ENCODE measurements at places on chromosomes 11 and 22.

DNA sequence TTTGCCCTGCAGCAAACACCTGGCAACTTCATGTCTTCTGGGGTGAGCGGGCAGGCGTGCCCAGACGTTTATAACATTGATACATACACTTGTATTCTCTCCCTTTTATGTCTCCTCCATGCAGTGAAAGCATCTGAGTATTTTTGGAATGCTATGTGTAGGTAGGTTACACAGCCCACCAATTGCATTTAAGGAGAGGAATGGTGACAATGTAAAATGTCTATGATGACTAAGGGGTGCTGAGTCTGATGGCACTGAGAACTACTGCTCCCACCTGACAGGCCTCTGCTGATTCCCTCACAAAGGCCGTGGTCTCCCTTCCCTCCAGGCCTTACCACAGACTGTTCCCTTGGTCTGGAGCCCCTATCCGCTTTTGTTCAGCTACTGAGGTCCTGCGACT, 22.9 kb upstream of the RASL10A start:
- no peak for DNase-seq

- DNase-seq: no peak
Observed at GRCh38 chr11:111177037-111177871, 68.3 kb upstream of the POU2AF2 start.

DNA sequence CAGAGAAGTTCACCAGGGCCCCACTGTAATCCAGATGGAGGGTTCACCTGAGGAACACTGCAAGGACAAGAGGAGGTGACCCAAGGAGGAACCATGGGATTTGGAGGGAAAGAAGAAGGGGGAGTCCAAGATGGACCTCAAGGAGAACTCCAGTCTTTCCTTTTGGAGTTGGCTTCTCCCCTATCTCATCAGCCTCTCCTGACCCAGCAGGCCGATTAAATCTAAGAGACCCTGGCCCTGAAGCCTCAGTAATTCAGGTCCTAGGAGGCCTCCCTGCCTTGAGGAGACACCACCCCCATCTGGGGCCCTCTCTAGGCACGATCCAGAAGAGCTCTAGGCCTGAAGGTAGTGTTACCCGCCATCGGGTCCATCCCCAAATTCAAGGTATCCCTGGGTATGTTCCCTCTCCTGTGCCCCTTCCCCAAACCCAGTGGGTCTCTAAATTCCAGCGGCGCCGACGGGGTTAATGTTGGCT, 15.1 kb upstream of the DGKZ start:
- DNase-seq: no peak

- DNase-seq: no peak
Observed at GRCh38 chr11:19395050-19395449, 154.3 kb upstream of the E2F8 start.

DNA sequence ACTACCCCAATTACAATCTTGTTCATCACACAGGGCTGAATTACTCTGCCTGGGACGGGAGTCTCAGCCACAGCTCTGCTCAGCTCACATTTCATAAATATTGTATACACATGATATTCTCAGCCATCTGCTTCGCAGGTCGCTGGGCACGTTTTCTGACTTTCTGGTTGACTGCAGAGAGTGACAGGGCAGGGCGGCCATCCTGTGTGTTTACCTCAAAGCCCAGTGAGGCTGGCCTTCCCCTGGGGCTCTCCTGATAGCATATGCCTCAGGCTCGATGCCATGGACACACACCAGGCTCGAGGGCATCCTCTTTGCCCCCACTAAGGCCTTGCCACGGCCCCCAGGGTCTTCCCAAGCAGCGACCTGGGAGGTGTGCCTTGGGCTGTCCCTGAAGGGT, 345.0 kb downstream of the CADM1 start:
- DNase-seq: no peak

GRCh38 chr11:67644472-67645418, 5.2 kb upstream of the TBX10 start:
- no peak for DNase-seq

GRCh38 chr11:122872046-122872445, 10.5 kb upstream of the JHY start:
- no peak for DNase-seq

DNA sequence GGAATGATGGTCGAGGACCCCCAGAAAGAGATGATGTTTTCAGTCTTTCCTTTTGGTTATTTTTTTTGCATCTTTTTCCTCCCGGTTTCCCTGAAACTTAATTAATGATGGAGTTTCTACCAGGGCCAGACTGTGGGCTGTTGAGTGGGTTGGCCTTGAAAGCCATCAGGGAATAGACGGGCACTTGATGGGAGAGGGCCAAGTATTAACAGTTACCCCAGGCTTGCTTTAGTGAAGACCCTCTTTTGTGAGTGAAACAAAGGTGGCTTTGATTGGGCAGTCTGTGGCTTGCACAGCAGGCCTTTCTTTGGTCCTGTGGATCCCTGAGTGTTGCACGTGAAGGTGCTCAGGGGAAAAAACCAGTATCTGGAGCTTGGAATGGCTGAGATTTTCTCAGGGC, 56.9 kb downstream of the AMOTL1 start:
- no peak for DNase-seq

DNA sequence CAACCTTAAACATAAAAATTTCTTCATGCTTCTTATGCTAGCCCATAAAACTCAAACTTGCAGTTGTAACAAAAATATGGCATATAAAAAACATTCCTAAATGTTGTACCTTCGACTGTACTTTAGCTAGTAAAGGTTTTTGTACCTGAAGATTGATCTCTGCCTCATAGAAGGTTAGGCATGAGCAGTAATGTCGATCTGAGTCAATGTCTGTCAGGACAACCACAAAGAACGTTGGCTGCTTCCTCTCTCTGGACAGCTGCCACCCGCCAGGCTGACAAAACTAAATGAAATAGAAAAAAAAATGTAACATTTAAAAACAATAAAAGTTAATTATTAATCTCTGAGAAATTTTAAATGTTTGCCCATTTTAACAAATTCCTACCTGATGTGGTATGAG, 251.3 kb downstream of the SBF2 start:
- no peak for DNase-seq

DNA sequence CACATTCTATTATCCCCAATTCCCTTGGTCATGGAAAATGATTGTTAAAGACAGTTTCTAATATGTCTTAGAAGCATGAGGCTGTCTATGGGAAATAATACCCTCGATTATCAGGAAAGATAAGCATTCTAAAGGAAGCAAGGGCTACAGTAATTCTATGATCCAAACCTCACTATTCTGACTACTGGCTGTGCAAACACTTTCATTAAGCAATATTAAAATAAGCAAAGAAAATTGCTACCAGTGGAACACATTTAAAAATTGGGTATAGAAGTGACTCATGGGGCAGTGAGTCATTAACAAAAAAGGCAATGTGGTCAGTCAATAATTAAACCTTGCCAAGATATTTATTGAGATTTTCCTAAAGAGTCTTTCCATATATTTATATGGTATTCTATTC, 1415.2 kb upstream of the TENM4 start:
- no peak for DNase-seq

DNA sequence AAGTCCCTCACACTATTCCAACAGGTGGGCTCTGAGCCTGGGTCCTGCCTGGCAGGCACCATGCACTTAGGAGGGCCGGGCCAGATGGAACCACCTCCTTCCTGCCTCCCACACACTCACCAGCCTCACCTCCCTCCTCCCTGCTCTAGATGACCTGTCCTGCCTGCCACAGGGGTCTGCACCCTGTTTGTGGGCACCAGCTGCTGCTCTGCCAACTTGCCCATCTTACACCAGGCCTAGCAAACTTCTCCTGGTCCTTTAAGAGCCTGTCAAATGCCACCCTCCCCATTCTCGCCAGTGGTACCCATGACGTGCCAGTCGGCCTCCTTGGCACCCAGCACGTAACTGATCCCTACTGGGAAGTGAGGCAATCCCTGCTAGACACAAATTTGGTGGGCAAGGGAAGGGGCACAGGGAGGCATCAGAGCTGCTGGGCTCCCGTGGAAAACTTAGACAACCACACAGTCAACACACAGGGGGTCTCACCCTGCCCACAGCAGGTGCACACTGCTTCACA, 3.1 kb downstream of the MOB2 start:
- no peak for DNase-seq

GRCh38 chr11:106131998-106132397, 54.5 kb downstream of the AASDHPPT start:
- no peak for DNase-seq

DNA sequence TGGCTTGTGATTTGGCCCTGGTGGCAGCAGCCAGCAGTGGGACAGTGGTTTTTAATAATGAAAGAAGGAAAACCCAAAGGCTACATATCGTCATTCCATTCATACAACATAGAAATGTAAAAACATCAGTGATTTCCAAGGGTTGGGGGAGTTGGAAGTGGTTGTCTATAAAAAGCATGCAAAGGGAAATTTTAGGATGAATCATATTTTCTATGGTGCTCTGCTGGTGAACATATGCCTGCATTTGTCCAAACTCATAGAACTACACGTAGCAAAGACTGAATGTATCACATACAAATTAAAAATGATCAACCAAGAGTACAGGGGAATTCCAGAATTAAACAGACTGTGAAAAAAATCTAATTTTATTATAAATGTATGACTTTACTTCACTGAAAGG, 11.1 kb downstream of the OR5B3 start:
- no peak for DNase-seq

- no peak for DNase-seq
Observed at GRCh38 chr11:2788168-2789071, 88.6 kb upstream of the KCNQ1OT1 start.

GRCh38 chr11:121159741-121160140, 58.7 kb downstream of the TECTA start:
- DNase-seq: no peak

DNA sequence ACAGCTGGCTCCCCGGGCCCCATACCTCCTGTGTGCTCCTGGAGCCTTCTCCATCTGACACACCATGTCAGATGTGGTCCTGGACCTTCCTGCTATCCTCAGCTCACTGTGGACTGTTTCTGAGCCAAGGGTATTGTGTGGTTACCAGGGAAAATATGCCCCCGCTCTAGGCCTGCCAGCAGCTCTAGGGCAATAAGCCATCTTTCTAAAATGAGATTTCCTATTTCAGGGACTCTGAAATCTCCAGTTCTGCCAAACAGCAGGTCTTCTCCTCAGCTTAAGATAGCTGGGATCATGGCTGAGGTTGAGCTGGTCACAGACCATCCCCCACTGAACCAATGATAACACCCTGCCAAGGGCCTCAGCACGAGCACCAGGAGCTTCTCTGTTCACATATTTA, 227.6 kb downstream of the ST3GAL4 start:
- no peak for DNase-seq

GRCh38 chr11:27582621-27583020, 76.1 kb upstream of the LIN7C start:
- no peak for DNase-seq

DNA sequence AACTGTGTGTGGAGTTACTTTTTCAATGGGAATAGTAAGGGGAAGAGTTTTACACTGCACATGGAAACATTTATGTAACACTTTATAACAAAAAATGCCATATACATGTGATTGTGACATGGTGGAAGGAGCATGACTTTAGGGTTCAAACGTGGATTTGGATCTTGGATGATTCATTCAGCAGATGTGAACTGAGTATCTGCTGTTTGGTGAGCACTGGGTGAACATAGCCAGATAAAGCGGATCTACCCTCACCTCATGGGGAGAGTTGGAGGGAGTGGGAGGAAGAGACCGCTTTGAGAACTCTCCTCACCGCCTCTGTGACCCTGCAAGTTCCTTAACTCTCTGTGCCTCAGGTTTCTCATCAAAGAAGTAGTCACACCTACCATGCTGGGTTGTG, 3.1 kb downstream of the NAA40 start:
- no peak for DNase-seq

- DNase-seq: no peak
Observed at GRCh38 chr11:76637491-76638269, 32.9 kb downstream of the LRRC32 start.

GRCh38 chr11:61828629-61829407, 718 bp downstream of the FADS2 start:
- no peak for DNase-seq

DNA sequence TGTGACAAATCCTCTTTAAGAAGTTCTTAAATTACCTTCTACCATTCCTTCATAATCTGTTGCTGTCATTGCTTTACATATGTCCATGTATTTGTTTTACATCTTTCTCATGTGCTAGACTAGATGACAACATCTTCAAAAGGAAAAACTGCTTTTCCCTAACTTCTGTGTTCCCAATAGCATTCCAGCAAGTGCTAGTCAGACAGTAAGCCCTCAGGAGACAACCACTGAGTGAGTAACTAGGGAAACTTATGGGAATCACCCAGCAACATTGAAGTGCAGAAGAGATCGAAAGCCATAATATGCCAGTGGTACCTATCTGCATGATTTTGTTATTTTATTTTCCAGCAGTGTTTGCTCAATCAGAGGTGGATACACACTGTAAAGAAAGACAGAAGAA, 889.7 kb upstream of the API5 start:
- no peak for DNase-seq

DNA sequence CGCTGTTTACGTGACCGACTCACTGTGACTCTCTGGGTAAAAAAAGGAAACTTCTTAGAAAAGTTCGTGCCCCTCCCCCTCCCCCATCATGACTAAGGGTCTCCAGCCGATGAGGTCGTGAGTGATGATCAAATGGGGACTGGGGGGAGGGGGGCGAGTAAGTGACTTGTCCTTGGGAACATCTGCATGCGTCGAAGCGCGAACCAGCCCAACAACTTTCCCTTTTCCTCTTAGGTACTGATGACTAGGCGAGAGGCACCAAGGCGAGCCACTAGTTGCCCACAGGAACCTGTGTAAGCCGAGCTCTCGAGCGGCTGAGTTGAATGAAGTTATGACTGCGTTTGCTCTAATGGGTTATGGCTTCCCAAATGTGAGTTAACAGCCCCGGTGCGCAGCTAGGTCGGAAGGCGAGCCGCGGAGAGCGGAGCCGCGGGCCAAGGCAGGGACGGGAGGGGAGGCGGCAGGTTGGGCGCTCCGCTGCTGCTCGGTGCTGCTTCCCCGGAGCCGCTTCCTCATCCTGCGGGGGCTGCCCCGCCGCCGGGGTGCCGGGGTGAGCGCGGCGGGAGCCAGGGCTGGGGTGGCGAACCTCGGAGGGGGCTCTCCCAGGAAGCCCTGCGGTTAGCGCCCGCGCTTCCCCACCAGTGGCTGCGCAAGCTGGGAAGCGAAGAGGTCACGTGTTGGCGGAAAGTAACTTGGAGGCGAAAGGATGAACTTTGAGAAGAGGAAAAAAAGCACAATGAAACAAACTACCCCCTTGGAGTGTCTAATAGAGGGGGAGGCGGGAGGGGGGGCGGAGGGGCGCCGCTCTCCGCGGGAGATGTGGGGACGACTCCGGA, 22.1 kb upstream of the BDNF start:
- DNase-seq: no peak

GRCh38 chr11:103326070-103326794, 217.0 kb downstream of the DYNC2H1 start:
- DNase-seq: no peak

GRCh38 chr22:47602732-47603131, 840.3 kb downstream of the TBC1D22A start:
- no peak for DNase-seq

GRCh38 chr11:75481223-75481921, 44.4 kb downstream of the GDPD5 start:
- no peak for DNase-seq

GRCh38 chr22:26432619-26433311, 3.7 kb downstream of the ASPHD2 start:
- no peak for DNase-seq

GRCh38 chr11:62024936-62025486, 57.6 kb upstream of the FTH1 start:
- DNase-seq: no peak

- peak; percentile 74 for DNase-seq
Observed at GRCh38 chr11:67416416-67417335, 1.2 kb downstream of the CARNS1 start.

Measured in stimulated activated CD4-positive, alpha-beta T cell treated with anti-CD3 and anti-CD28 coated beads, Interleukin-15, amount 100 ng/mL, for 1 hour (primary cell).